ENCODE measurements at places on chromosomes 4 and X.

DNA sequence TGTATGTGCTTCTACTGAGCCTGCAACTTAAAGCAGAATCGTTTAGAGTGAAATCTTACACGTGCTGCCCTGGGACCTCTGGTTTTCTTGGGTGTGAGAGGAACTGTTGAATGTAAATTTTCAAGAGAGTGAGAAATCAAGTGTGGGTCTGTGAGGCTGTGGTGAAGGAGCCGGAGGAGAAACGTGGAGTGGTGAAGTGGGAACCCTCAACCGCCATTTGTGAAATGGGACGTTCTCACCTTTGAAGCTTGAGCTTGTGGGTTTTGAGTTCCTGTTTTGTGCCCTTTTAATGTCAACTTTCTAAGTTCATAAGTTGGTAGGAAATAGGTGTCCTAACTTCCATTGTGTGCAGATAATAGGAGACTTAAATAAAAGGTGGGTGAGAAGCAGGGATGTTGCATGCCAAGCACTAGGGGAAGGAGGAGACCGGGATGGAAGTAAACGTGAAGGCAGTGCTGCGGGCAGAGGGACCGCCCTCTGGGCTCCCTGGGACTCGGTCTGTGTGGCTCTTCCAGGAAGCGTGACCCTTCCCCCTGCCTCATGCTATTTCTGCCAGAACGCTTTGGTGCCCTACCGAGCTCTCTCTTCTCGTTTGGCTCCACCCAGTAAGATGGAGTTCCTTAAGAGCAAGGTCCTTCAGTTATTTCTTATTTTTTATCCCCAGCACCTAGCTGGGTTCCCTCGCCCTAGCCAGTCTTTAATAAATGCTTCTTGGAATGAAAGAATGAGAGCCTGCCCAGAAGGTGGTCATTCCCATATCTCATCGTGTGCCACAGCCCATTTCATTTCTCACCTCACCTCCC, 56.0 kb downstream of the TMEM131L start:
- DNase-seq = peak; percentile 33

- no peak for DNase-seq
Observed at GRCh38 chr4:152245680-152246079, 290.2 kb downstream of the FBXW7 start.

DNA sequence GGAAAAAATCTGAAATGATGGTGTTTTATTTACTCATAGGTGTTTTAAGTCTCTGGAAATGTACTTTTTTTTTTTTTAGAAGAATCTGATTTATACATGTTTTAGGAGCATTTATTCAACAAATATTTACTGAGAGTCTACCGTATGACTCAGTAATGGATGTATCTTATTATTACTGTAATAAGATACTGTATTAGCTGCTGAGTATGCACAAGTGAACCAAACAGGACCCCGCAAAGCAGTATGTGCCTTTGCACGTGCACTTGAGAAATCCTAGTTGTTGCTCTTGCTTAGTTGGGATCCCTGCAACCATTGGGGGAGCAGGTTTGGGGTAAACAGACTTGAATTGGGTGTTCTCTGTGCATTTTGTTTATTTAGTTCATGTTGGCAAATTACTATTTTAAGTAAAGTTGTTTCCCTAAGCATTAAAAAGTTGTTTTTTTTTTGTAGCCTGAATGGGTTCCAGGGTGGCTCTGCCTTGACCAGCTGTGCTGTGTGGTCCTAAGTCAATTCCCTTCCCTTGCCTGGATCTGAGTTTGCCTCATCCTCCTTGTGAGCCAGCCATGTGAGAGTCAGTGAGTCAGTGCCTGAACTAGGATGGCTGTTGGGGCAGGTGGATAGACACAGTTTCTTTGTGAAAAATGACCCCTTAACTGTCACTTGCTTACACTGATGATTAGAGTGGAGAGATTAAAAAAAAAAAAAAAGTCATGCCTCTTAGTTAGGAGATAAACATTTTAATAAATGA, 27.7 kb downstream of the DCUN1D4 start:
- DNase-seq = no peak

- DNase-seq = no peak
Observed at GRCh38 chr4:153773236-153773690, 13.4 kb upstream of the RNF175 start.

GRCh38 chr4:81754169-81754568, 282.5 kb upstream of the RASGEF1B start:
- DNase-seq = no peak

DNA sequence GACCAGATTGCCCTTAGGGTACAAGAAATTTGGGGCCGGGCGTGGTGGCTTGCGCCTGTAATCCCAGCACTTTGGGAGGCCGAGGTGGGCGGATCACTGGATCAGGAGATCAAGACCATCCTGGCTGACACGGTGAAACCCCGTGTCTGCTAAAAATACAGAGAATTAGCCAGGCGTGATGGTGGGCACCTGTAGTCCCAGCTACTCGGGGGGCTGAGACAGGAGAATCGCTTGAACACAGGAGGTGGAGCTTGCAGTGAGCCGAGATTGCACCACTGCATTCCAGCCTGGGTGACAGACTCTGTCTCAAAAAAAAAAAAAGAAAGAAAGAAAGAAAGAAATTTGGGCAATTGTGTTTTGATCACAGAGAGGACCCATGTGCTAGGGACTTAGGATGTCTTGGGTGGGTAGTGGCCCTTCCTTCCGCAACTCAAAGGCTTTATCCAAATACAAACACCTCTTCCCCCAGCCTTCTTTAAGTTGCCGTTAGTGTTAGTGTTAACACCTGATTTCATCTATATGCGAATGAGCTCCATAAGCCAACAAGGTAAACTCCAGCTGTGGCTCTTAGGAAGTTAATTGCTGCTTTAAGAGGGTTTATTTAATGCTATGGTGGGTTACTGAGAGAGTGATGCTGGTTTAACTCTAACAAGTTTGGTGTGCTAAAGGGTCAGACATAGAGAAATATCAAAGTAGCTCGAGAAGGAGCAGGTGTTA, 8.6 kb upstream of the CCDC110 start:
- no peak for DNase-seq

DNA sequence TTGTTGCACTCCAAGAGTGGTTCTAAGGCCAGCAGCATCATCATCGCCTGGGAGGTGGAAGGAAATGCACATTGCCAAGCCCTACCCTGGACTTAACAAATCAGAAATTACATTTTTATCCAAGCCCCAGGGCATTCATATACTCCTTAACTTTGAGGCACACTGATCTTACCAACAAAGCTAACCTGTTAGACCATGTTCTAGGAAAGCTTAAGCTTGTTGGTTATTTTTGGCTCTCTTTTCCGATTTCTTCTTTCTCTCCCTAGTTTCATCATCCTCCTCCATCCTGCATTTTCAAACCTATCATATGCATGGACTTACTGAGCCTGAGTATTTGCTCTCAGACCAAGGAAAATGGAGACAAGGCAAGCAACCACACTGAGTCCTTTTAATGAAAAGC, 133.4 kb downstream of the OPHN1 start:
- DNase-seq = no peak

DNA sequence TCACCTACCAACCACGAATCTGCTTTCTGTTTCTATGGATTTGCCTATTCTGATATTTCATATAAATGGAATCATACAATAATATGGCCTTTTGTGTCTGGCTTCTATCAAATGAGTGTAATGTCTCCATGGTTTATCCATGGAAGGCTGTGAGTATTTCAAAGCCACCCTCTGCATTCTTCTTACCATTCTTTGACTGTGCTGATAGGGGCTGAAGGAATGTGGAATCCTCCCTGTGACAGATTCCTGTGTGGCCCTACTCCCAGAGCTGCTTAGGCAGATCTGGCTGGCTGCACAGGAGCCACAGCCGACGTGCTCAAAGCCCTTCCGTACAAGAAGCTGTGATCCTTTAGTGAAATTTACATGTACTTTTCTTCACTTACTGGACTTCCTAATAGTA, 163.2 kb downstream of the HS6ST2 start:
- no peak for DNase-seq
